ENCODE measurements at places on chromosomes 16 and 17.
A peak's percentile ranks its signal among the peaks of the same experiment; 100 is the strongest.

- peak; percentile 88 for DNase-seq
Measured at GRCh38 chr17:74454197-74455024, 12.0 kb upstream of the CD300A start.

DNA sequence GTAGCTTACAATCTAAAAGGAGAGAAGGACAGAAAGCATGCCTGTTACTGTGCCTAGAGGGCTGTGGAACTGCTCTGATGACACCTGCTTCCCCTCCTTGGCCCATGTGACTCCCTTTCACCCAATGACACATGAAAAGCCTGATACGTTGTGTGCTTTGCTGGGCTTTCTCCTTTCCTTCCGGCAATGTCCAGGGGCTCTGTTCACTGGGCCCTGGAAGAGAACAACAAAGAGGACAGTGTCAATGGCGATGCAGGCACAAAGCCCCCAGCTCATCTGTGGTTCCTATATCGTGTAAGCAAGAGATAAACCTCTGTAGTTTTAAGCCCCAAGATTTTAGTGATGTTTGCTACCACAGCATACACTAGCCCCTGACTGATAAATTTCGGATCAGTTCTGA, 306.1 kb downstream of the ABCC12 start:
- no peak for DNase-seq

DNA sequence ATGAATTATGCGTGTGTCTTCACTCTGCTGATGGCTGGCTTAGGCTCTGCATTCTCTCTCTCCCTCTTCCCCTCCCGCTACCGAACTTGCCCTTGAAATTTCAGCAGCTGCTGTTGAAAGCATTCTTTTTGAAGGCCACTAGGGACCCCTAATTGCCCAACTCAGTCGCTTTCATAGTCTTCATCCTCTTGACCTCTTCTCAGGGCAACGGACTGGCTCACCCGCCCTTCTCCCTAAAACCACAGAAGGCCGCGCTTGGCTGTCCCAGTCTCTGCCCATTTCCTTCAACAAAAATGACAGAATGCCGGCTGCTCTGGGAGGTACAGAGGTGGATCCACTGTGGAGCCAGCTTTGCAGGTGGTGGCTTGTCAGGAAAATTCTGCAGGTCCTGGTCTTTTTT, 21.0 kb upstream of the FMNL1 start:
- no peak for DNase-seq

DNA sequence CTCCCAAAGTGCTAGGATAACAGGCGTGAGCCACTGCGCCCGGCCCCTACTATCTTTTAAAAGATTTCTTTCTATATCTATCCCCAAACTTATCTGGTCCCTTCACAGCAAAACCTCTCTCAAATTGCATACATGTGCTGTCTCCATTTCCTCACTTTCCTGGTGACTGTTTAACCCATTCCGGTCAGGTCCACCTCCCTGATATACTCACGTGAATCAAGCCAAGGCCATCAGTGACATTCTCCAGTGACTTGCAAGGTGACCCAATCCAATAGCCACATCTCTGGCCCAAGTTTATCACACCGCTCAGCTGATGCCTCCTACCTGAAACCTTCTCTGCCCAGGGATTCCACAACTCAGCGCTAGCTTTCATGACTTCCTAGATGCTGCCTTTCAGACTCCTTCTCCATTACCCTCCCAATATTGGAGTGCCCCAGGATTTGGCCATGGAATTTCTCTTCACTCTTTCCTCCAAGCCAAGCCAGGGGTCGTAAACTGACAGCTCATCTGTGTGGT, 1.4 kb upstream of the CTCF start:
- DNase-seq, result no peak

- DNase-seq, result no peak
Measured at GRCh38 chr17:14061666-14062560, 7.4 kb upstream of the COX10 start.

- DNase-seq, result no peak
Measured at GRCh38 chr17:1001640-1002411, 4.9 kb downstream of the TIMM22 start.

- DNase-seq, result no peak
Measured at GRCh38 chr17:27529230-27529796, 73.1 kb downstream of the KSR1 start.

DNA sequence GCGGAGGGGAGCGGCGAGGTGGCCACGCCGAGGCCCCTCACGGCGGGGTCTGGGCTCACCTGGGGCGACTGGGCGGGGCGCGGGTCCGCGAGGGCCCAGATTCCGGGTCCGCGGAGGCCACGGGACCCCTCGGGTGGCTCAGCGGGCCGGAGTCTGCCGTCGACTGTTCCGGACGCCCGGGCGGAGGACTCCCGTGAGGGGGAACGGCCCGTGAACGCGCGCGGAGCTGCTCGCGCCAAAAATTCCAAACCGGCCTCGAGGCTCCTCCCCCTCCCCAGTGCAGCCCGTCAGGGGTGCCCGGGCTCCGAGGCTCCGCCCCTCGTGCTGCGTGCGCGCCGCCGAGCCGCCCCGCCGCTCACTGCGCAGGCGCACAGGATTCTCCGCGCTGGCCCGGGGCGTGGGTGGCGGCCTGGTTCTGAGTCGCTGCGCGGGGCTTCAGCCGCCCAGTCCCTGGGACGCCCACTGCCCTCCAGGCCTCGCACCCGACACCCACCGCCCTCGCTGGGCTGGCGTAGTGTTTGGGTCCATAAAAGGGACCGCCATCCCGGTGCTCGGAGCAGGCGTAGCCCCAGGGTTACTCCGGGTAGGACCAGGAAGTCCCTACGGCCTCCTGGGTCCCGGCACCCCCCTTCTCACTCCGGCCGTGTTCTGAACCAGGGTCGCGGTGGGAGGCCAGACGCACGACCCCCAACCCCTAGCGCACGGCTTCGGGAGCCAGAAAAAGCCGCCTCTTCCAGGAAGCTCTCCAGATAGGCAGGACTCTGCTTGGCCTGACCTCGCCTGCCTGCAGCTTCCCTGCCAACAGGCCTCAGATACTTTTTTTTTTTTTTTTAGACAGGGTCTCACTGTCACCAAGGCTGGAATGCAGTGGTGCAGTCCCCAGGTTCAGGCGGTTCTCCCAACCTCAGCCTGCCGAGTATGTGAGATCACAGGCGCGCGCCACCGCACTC, at the start of gene PKMYT1:
Gene PKMYT1, minus strand, starts transcription at position 220 of the 950 bp plus-strand sequence. CDS start 789 bp downstream, outside the sequence.
- DNase-seq, result peak; percentile 84

DNA sequence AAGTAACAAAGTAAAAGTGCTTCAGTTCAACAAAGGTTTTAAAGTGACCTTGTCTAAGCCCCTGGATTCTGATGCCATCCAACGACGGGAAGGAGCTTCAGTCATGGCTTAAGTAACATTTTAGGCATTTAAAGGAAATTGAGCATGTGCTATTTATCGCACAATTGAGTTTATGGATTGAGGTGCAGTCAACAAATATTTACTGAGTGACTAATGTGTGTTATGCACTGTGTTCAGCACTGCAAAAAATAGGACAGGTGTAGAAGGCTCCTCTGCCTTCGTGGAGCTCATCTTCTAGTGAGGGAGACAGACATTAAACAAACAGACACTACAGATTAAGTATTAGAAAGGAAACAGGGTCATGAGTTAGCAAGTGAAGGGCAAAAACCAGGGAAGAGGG, 12.5 kb downstream of the TMIGD1 start:
- DNase-seq, result no peak
